ENCODE measurements at places on chromosomes 7 and 10.
A peak's percentile ranks its signal among the peaks of the same experiment; 100 is the strongest.

GRCh38 chr7:118029826-118030422, 154.0 kb upstream of the LSM8 start:
- DNase-seq: no peak

GRCh38 chr7:146902266-146902665, 785.7 kb downstream of the CNTNAP2 start:
- DNase-seq: no peak

DNA sequence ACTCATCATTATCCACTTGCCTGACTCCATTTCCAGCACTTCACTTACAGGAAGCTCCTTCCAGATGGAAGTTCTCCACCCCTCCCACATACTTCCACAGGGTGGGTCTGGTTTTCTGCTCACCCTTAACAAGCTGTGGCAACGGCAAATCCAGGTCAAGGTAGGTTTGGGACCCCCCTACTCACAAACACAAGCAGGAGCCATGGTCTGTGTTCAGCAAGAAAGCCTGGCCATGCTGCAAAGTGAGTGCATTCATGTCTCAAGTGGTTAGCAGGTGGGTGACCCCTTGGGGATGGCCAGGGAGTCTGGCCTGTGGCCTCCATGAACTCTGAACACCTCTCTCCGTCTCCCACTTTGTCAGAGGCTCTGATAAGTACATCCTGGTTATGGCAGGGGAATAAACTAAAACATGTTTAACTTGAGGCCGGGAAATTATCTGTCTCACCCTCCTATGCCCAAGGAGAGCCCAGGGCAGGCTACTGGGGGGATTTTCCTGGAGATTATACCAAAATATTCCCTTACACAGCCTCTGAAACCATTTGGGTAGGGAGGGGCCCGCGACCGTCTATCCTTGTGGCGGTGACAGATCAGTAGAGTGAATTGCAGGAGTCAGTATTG, 844 bp downstream of the XPNPEP1 start:
- no peak for DNase-seq

DNA sequence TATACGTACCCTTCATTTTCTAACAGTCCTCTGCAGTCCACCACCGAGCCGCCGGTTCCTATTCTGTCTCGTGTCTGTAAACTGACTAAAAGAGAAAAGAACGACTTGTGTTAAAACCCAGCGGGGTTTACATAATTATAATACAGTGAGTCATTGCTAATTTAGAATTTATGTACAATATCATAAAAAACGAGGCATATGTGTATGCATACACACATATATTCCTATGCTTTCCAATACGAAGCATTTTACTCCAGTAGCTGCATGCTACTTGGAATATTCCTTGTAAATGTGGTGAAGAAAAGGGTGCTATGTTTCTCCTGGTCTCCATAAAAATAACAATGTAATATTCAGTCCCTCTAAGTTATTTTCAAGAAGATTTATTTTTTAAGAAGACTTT, 89.1 kb downstream of the SMURF1 start:
- DNase-seq: no peak

DNA sequence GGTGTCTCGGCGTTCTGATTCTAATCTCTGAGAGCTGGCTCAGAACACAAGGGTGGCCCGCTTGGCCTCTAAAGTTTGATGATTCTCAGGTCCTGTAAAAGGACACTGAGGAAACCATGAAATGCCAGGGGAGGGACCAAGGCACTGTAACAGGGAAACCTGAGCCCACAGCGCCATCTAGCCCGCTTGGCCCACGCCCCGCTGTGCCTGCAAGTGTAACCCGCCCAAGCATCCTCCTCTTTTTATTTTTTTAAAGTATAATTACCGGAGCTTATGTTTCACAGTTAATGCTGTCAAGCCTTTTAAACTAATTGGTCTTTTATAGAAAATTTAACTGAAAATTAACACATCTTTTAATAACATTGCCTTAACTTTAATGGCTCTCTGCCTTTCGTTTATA, 734.7 kb downstream of the KCNMA1 start:
- peak; percentile 17 for DNase-seq

DNA sequence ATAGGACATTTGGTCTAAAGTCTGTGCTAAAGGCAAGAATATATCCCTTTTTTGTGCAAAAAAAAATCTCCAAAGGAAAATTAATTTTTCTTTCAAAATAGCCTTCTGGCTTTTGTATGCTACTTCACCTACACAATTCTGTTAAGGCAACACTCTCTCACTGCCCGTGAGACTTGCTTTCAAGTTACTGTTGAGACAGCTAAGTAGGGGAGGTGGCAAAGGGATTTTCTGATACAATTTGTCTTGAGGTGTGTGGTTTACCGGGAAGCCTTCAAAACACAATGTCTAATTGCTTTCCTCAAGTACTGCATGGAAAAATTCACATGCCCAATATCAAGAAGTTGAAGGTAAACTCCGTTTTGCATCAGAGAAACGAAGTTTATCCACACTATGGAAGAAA, 50.8 kb upstream of the RSU1 start:
- no peak for DNase-seq

- DNase-seq: no peak
Measured at GRCh38 chr10:652233-652632, 37.2 kb downstream of the DIP2C start.

- DNase-seq: no peak
Measured at GRCh38 chr10:88244781-88245625, 338.1 kb downstream of the RNLS start.

GRCh38 chr10:49325916-49326783, 27.2 kb downstream of the C10orf71 start:
- DNase-seq: no peak

- DNase-seq: peak; percentile 86
Measured at GRCh38 chr7:47449810-47450590, 131.9 kb downstream of the TNS3 start.

GRCh38 chr7:5276611-5277010, 6.1 kb upstream of the SLC29A4 start:
- no peak for DNase-seq

- peak; percentile 76 for DNase-seq
Measured at GRCh38 chr7:139737221-139738100, 40.3 kb downstream of the HIPK2 start.

GRCh38 chr10:47030191-47030703, 119.0 kb downstream of the PTPN20 start:
- no peak for DNase-seq

GRCh38 chr7:94602181-94602580, 53.8 kb downstream of the SGCE start:
- peak; percentile 10 for DNase-seq

- no peak for DNase-seq
Measured at GRCh38 chr10:19961076-19962053, 145.1 kb downstream of the PLXDC2 start.
